CD4-positive, alpha-beta T cell treated with Interleukin-6 at 100 ng/mL for 8 hours (primary cell): ENCODE measurements at places on chromosomes 1 and 21.

DNA sequence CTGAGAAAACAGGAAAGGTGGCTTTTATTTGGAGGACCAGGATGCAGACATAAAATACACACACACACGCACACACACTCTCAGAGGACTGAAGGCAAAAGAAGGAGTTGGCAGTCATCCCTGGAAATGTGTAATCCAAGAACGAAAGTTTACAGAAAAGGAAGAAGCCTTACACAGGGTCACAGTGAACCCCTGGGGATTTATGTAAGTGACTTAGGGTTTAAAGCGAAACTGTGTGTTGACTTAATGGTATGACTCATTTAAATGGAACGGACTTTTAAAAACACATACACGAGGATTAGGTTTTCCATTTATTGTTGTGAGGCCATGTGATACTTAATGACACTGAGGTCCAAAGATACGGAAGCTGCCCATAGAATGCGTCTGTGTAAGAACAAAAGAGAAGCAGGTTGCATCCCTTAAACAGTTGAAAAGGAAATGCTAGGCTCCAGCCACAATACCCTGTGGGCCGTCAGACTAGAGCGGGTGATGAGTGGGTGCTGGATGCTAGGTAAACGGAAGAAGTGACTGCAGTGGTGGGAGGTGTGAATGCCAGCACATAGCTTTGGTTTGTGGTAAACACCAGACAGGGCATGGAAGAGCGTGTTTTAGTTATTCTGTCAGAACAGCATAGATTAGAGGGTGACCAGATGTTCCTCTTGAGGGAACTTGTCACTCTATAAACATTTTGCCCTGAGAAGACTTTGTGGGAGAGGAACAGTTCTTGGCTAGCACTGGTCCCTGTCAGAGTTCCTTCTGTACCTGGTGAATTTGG is 21.6 kb upstream of the BCL10 start:
- peak; percentile 55 for DNase-seq

GRCh38 chr1:151504252-151504651 is 6.9 kb upstream of the CGN start:
- no peak for DNase-seq

- no peak for DNase-seq
These were observed 26.4 kb downstream of the DENND2D start for GRCh38 chr1:111174070-111174469.

DNA sequence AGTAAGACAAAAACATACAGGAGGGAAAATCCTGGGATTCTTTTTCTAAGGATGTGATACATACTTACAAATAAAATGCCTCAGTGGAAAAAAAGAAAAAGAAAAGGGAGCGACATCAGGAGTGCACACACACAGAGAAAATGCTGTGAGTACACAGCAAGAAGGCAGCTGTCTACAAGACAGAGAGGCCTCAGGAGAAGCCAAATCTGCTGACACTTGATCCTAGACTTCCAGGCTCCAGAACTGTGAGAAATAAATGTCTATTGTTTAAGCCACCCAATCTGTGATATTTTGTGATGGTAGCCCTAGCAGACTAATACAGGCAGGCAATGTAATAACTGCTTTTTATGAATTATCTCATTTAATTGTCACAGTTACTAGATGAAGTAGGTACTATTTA is 17.0 kb upstream of the TRIM45 start:
- no peak for DNase-seq

GRCh38 chr1:55993646-55994318 is 585.6 kb downstream of the PLPP3 start:
- DNase-seq: no peak

DNA sequence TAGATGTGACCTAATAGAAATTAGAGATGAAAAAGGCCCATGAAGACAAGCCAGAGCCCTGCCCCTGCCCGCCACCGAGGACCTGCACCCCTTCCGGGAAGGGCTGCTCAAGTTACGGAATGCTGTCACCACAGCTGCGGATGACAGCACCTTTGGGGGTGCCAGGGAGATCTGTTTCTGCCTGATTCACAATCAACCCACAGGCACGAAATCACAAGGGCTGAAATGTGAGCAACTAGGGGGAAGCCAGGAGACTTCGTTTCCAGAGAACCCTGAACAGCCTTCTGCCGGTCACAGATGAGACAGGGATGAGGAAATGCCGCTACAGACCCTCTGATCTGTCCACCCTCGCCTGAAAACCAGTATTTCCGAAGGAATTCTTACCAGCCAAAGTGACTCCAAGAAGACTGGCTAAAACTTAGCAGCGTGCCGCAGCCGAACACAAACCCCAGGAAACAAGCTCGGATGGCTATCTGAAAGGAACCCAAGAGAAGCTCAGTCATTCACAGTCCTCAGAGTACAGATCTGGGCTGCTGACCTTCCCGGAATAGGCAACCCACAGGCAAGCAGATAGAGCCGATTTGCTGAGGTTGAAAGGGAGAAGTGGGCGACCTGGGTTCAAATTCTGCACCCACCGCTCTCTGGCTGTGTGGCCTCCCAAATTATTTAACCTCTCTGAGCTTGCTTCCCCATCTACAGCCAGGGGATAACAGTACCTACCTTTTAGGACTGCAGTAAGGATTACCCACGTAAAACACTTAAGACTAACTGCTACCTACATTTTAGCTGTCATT is 1.1 kb downstream of the ICMT start:
- DNase-seq: no peak

DNA sequence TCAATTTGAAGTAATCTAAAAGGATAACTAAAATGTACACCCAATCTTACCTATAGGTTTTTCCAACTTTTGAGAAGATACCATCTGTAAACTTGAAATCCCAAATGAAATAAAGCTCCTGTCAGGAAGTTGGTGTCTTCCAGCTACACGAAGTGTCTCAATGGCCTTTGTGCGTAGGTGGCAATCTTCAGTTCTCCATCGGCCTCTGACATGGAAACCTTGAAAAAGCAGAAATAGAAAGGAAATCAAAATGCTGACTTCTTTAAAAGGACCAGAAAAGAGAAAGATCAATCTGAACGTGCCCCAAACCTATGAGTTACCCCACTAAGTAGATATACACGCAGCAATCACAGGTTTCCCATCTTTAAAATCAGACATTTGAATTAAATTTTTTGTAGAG is 10.0 kb downstream of the MKNK1 start:
- DNase-seq: no peak

- DNase-seq: no peak
These were observed 2.2 kb downstream of the MAP7D1 start for GRCh38 chr1:36157973-36158826.
